ENCODE measurements at places on chromosomes 2 and 18.

GRCh38 chr2:5121642-5122041 lies 570.5 kb upstream of the SOX11 start:
- DNase-seq = no peak

- DNase-seq = no peak
These were observed 111.2 kb upstream of the SMIM21 start for GRCh38 chr18:75538727-75539126.

DNA sequence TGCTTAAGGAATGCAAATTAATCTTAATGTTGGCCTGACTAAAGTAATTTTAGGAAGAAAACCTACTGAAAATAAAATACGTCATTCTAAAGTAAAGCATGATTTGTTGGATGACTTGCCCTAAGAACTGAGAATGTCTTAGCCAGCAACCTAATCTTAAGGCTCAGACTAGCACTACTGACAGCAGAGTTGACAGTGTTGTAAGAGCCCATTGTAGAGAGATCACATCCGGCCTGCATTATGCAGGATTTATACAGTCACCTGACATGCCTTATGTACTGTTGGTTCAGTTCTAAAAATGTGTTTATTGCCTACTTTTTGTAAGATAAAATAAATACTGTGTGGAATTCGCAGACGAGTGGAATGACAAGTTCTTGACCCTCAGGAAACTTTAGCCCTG lies 82.3 kb downstream of the TMEM185B start:
- DNase-seq = no peak

DNA sequence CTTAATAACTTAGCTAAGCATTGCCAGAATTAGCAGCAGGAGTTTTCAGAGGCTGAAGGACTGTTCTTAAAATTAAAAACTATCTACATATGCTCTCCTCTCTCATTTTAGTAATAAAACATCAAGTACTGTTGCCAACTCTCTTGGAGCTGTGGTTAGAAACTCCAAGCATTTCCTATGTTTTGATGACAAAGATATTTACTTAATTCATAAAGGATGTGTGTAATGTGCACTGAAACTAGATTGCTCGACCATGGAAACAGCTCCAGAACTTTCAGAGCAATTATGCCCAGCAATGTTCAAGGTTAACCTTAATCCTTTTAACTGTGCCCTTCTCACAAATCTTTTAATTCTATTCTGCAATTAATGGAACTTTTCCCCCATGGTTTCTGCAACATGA lies 8.4 kb downstream of the GRP start:
- DNase-seq = no peak

Data from SIG-M5 (cell line).